GM04504 (cell line): ENCODE measurements at places on chromosomes 4 and X.

DNA sequence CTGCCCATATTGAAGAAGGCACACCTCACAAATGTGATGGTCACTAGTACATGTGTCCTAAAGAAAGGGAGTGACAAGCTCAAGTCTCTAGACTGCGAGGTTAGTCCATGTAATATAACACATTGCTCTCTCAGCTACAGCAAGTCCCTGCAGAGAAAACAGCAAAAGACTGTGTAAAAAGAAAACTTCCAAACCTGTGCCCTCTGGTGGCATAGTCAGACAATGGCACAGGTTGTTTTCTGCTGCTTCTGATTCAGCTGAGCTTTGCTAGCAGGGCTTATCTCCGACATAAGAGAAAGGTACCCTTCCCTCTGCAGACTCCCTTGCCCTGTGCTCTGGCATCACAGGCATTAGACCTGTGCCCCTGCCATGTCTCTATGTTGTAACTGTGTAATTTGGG lies 1.4 kb upstream of the SERPINA7 start:
- DNase-seq = no peak

DNA sequence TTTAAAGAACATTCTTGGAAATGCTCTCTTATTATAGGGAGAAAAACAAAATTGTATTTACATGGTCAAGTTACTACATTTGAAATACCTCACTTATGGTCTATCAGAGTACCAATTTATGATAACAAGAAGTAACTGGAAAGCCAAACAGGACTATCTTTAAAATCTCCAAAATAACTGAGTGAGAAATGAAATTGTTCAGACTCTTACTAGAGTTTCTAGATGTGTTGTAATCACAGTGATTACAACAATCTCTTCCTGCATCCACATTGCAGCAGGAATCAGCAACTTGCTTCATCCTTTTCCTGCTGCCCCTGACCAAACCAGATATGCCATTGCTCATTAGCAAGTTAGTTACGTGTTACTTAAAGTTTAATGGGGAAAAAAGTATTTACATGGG lies 245.2 kb upstream of the SMIM31 start:
- no peak for DNase-seq

- peak; percentile 3 for DNase-seq
Observed at GRCh38 chr4:37737466-37737865, 51.3 kb upstream of the RELL1 start.

DNA sequence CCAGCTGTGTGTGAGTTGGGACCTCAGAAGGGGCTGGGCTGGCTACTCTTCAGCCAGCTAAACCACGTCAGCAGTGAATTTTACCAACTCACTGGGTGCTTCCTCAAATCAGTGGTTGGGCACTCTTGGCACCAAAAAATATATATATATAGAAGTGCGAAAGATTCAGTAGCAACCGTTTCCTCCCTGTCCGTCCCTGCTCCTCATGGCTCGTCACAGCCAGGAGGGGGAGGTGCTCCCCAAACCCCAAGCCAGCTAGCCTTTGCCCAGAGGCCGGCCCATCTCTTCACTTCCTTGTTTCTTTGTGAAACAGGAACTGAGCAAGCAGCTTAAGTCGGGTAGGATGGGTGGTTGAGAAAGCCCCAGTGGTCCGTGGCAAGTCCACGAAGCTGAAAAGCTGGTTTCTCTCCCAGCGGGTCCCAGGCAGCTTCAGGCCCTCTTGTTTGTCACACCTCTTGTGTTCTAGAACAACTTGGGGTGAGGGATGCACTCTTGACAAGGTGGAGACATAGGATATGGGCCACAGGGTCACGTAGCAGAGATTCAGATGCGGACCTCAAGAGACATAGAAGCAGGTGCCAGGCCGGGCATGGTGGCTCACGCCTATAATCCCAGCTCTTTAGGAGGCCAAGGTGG lies 6.8 kb upstream of the SASH3 start:
- no peak for DNase-seq

GRCh38 chr4:30839583-30840520 lies 119.7 kb downstream of the PCDH7 start:
- no peak for DNase-seq

- DNase-seq = peak; percentile 83
Observed at GRCh38 chrX:131792356-131792749, 230.7 kb upstream of the STK26 start.

DNA sequence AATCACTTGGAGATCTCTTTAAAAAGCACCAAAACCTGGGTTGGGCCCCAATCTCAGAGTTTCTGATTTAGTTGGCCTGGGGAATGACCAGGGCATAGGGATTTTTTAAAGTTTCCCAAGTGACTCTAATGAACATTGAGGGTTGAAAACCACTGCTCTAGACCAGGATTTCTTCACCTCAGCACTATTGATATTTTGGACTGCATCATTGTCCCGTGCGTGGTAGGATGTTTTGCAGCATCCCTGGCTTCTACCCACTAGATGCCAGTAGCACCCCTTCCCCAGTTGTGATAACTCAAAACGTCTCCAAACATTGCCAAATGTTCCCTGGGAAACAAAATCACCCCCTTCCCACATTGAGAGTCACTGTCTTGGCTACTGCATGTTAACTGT lies 61.8 kb downstream of the ATXN3L start:
- no peak for DNase-seq

DNA sequence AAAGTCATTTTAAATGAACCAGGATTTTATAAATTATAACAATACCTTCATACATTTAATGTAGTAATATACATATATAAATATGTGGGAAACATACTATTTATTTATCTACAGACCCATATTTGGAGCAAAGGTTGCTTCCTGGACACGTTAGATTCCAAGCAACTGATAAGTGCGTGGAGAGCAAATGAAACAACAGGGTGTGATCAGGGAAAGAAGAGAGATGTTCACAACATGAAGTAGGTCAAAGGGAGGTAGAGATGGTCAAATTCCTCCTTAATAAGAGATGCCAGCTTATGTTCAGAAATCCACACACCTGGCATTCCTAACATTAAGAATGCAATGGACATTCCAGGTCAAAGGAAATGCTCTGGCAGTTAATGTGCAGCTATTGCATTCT lies 53.1 kb upstream of the HPGD start:
- no peak for DNase-seq

GRCh38 chr4:185869427-185869826 lies 57.4 kb upstream of the SORBS2 start:
- DNase-seq = no peak

DNA sequence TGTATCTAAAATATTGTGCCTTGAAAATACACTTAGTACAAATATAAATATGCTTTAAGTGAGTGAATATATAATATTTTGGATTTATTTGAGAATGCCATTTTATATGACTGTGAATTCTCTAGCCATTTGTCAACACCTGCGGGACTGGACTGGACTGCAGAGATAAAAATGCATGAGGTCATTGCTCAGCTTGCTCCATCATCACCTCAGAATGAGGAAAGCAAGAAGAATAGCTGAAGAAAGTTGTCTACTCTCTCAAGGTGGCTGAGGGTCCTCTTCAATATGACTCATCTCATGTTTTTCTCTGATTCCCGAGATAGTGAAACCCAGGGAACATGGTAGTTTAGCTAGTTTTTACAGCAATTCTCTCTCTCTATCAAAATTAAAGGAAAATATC lies 732.5 kb upstream of the AGA start:
- DNase-seq = no peak

DNA sequence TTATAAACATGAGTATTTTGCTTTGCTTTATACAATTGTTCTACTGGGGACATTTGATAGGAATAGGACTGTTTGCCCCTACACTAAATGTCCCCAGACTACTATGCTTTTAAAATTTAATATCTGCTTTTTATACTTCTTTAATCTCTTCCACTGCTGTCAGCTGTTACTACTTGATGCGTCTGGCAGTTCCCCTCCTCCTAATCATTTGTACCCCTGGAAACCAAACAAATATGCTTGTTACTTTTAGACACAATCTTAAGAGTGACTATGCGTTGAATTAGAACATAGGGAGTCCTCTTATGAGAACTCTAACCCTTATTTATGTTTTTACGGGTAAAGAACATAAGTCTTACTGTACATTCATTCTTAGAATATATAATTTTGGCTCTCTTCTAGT lies 145.7 kb downstream of the EDA start:
- no peak for DNase-seq

DNA sequence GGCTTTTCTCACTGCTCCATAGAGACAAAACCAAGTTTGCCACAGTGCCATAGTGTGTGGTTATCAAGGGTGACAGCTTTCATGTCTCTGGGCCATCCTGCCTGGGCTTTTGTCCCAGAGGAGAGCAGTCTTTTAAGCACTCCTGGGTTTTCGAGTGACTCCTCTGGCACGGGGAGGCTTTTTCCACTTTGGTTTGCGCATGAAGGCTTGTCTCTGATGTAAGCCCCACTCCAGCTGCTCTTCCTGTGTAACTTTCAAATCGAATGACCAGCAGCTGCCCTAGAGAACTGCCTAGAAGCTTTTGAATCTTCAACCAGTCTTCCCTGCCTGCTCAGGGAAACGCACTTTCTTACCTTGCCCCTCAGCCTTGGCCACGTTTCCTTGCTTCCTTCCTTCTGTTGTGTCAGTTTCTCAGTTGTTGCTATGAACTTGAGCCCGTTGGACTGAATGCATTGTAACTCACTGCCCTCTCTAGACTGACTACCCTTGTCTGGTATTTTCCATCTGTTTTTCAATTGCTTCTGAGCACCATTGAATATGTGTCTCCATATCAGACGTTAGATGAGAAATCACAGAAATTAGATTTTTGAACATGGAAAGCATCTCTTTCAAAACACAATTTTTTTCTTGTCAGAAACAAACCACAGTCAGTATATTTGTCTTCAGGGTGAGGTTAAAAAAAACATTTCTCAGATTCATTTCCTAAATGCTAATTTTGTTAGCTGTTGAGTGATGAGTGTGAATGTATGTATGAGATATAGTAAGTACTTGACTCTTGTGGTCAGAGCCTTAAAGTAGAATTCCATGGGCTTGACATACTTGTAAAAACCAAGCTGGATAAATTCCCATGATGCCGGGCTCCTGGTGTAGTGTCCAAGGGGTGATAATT lies 45.3 kb downstream of the SLC9A6 start:
- DNase-seq = peak; percentile 40

GRCh38 chr4:39987485-39987884 lies 9.8 kb upstream of the PDS5A start:
- DNase-seq = no peak

GRCh38 chr4:45453258-45453853 lies 670.5 kb downstream of the GABRG1 start:
- no peak for DNase-seq

DNA sequence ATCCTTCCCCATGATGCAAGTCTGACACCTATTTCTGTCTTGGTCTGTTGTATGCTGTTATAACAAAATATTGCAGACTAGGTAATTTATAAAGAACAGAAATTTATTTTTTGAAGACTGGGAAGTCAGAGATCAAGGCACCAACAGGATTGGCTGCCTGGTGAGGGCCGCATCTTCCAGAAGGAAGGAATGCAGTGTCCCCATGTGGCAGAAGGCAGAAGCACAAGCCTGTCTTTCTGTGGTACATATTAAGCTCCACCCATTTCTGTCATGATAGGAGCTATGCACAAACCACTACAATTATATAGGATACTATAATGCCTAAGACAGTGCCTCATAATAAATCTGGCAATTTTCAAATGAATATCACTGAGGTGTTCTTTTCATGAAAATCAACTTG lies 502.3 kb upstream of the DIAPH2 start:
- no peak for DNase-seq

DNA sequence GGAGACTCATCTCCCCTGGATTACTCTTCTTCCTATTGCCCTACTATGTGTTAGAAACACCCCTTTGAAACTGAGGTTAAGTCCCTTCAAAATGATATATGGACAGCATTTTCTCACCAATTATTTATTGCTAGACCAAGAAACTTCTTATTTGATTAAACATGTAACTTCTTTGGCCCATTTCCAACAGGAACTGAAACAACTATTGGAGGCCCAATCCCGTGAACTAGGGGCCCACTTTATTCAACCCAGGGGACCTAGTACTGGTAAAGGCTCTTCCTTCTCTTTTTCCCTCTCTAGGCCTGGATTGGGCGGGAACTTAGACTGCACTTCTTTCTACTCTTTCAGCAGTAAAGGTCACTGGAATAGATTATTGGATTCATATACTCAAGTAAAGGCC lies 16.7 kb upstream of the COL25A1 start:
- DNase-seq = no peak

DNA sequence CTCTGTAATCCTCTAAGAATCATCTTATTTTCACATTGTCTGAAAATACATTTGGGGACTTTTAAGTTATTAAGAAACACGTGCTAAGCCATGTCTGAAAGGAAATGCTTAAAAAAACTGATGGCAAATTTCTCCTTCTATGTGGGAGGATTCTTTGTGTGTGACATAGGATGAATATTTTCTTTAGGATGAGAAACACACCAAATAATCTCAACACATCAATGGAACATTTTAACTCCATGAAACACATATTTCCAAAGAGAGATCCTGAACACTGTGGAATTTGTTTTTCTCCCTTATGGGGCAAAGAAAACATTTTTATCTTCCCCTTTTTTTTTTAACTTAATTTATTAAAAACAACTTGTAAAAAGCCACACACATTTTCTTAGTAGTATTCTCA lies 153.8 kb upstream of the ANKRD50 start:
- DNase-seq = no peak

- no peak for DNase-seq
Observed at GRCh38 chr4:72031868-72032608, at the start of gene NPFFR2. TSS of gene NPFFR2 (plus strand) at chr4:72032000. CDS start at chr4:72128592, 96,592 bp downstream.

DNA sequence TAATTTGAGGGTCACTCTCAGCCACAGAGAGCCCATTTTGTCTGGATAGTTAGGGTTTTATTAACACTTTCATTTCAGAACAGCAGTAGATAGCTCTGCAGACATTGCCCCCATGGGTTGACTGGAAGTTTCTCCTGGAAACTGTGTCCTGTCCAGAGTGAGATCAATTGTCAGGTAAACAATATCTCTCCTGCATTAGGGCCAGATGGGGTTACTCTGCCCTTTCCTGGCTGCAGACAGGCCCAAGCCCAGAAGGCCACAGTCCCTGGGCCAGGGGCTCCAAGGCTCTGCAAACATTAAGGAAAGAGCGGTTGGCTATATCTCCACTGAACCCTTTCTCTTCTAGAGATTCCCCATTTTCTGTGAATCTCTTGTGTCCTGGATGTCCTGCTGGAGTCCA lies 436.8 kb upstream of the PRKX start:
- no peak for DNase-seq

DNA sequence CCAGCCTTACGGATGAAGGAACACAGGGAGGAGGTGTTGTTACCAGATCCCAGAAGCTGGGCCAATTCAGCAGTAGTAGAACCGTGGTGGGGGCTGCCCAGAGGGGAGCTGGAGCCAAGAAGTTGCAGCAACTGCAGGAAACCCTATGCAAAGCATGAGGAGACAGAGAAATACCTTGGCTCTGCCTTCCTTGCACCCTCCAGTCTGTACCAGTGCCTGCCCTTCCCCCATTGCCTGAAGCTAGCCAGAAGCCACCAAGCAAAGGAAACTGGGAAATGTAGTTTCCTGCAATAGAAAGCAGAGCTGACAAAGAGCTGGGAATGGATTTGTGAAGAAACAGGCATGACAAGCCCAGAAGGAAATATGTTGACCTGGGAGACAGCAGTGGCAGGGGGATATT lies 108.7 kb upstream of the FUNDC1 start:
- no peak for DNase-seq

GRCh38 chrX:37445182-37445581 lies 96.0 kb downstream of the PRRG1 start:
- no peak for DNase-seq

GRCh38 chr4:176761872-176762271 lies 30.9 kb downstream of the VEGFC start:
- DNase-seq = no peak

- no peak for DNase-seq
Observed at GRCh38 chr4:159042097-159042605, 60.7 kb upstream of the RAPGEF2 start.
